Stimulated activated CD8-positive, alpha-beta memory T cell treated with anti-CD3 and anti-CD28 coated beads, Interleukin-7, amount 100 ng/mL, for 4 hours (primary cell): ENCODE measurements at places on chromosomes 1 and 21.

DNA sequence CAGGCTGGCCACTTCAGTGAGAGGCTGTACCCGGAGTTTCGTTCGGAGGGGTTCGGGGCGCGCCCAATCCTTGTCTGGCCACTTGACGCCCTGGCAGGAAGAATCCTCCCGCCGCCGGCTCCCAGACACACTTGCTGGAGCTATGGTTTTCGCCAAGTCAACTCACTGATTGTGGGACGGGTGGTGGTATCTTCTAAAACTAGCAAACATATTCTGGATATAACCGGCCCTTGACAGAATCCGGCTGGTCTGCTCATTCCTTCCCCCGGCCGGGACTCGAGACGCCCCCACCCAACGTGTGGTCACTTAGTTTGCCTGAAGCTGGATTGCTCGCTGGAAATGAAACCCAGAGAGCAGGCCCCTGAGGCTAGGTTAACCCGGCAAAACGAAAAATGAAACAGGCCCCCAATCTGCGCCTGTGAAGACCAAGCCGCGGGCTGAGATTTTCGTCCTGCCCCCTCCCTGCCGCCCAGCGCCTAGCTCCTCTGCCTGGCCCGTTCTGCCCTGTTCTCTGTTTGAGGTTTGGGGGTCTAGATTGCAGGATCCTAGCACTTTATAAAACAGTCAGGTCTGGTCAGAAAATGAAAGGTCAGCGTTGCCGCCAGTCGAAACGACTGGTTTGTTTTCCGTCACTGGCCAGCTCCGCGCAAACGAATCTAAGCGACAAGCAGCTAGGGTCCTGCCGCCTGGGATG lies 4.6 kb downstream of the GFI1 start:
- no peak for DNase-seq

DNA sequence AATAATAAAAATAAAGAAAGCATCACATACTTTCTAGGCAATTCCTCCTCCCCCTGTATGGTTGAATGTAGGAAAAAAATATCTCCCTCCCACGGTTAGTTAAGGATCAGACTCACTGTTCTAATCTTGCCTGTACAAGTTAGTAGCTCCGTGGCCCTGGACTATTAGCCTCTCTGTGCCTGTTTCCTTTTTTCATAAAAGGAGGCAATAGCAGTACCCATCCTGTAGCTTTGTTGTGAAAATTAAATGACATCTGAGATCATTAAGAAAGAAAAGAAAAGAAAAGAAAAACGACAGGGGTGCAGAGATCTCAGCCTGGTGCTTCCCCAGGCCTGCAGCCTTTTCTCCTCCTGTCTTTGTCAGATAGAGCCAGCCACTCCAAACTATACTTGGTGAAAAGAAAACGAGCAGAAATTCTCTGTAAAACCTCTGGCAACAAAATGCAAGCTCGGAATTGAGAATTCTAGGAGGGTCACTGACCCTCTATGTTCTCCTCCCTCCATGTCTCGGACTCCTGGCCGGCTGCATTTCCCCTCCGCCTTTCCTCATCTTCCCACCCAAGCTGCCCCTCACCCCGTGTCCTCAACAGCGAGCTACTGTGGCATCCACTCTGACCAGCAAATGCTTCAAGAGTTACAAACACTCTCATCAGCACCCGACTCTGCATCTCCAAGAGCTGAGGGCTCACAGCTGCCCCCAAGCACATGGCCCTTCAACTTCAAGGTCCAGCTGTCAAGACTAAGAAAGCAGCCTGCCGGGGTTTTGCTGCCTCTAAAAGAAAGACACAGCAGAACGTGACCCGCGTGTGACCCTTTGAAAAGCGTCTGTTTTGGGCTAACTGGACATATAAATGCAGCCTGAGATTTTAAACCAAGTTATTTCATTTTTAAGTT lies 13.6 kb downstream of the RIPK4 start:
- DNase-seq, result no peak

DNA sequence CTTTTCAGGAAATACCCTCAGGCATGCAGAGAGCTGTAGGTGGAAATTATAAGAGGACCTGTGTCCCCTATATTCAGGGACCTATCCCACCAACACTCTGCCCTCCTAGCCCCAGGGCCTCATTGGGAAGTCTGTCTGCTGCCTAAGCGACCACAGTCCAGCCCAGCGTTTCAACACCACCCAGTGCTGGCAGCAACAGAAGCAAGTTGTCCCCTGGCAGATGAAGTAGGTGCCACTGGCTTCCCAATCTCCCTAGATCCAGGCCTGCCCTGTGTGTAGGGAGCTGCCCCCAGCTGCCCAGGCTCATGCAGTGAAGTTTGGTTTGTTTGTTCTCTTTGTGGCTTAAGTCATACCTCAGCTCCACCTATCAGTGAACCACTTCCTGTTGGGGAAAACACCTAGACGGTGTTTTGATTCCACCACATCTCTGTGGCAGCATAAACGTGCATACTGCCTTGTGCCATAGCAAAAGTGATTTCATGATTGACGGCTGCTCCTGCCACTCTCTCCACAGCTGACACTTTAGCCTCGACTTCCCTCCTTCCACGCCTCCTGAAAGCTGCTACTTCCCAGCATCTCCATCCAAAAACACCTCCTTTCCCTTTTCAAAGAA lies 8.1 kb upstream of the LEFTY1 start:
- DNase-seq, result peak; percentile 56

GRCh38 chr1:165851034-165851658 lies 23.7 kb downstream of the UCK2 start:
- no peak for DNase-seq

GRCh38 chr1:239457491-239458143 lies 71.2 kb downstream of the CHRM3 start:
- no peak for DNase-seq

GRCh38 chr1:59926381-59927123 lies at the start of gene CYP2J2:
CYP2J2 (minus strand) TSS chr1:59926773; CDS start chr1:59926746, 27 bp downstream.
- peak; percentile 34 for DNase-seq

GRCh38 chr1:30695439-30695841 lies 27.9 kb downstream of the MATN1 start:
- DNase-seq, result no peak

- DNase-seq, result peak; percentile 57
Observed at GRCh38 chr21:23968722-23969647, 1638.3 kb downstream of the MRPL39 start.

DNA sequence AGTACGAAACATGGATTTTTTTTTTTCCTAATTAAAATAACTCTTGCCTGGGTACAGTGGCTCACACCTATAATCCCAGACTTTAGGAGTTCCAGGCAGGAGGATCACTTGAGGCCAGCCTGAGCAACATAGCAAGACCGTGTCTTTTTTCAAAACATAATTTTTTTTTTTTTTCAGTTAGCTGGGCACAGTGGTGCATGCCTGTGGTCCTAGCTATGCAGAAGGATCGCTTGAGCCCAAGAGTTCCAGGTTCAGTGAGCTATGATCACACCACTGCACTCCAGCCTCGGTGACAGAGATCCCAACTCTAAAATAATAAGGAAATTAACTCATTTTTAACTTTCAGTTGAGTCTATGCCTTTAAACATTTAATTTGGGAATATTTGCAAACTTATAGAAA lies 170.1 kb downstream of the NEK7 start:
- DNase-seq, result no peak

DNA sequence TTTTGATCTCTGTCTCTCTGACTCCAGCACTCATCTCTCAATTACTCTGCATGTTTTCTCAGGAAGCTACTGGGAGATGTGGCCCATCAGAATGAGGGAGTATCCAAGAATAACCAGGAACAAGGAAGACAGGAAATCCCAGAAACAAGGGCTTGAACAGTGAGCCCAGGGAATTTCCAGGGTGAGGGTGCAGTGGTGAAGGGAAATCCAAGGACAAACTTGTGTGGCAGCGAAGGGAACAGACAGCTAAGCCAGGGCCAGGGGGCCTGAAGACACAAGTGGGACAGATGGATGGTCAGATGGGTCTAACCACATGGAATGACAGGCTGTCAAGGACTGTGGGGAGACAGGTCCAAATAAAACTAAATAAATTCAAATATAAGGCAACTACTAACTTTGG lies 121.8 kb upstream of the ERRFI1 start:
- no peak for DNase-seq

DNA sequence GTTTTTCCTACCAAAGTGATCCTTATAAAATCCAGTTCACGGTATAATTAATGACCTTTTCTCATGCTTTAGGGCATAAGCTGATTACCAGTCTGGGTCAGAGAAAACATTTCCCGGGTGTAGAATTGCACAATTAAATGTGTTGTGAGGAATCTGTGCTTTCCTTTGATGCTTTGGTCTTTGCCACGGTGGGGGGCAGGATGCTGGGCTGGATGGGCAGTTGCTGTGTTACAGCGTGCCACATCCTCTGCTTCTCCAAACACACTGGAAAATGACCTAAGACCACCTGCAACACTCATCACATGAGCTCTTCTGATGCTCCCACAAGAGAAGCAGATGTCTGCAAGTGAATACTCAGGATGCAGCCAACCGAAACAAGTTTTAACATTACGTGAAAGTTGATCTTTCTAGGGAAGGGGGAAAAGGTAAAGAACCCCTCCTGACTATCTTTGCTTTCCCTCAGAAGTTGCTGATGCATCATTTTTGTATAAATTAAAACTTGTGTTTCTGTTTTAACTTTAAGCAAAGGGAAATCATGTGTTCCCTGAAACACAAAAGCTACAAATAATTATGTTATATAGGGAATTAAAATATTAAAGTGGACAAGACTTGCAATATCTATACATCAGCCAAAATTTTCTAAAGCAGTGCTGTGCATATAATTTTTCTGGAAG lies 515.3 kb upstream of the NR5A2 start:
- DNase-seq, result no peak

GRCh38 chr1:19313961-19314882 lies 2.1 kb downstream of the SLC66A1 start:
- DNase-seq, result no peak

GRCh38 chr1:55867304-55867843 lies 652.2 kb upstream of the USP24 start:
- DNase-seq, result no peak

DNA sequence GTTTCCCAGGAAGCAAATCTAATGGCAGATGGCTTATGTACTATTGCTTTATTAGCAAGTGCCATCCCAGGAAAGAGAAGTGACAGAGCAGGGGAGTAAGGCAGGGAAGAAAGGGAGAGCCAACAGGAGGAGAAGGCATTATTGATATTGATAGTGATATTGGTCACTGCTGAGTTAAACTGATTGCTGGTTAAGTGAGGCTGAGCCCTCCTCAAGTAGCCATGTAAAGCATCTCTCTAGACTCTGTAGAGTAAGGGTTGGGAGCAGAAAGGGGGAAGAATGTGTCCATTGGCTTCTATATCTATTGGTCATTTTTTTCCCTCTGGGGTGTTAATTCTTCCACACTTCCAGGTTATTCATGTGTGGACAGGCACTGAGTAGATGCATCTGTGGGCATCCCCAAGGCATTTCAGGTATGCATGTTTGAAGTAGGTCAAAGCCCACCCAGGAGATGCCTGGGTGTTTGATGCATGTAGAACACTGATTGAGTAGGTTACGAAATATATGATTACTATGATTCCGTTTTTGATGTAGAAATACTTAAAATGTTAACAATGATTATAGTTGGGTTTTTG lies 290.5 kb upstream of the DPYD start:
- no peak for DNase-seq

- no peak for DNase-seq
Observed at GRCh38 chr21:34825948-34826548, 157.3 kb downstream of the CLIC6 start.

GRCh38 chr1:56156971-56157876 lies 422.1 kb downstream of the PLPP3 start:
- DNase-seq, result no peak

- DNase-seq, result no peak
Observed at GRCh38 chr1:109897259-109897955, 13.2 kb upstream of the CSF1 start.

GRCh38 chr1:205920861-205921569 lies 22.2 kb downstream of the SLC26A9 start:
- no peak for DNase-seq

DNA sequence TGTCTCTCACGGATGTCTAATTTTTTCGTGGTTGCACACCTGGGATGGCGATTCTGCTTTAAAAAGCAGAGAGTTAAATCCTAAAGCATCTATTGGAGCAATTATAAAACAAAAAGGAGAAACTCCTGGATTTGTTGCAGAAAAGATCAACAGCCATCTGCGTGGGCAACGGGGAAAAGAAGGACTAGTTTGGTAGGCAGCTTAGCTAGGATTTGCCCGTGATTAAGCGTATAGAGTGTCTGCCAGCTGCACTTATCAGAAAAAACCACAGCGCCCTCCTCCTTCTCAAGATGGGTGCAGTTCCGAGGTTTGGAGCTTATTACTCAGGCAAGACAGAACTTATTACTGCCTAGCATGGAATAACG lies 526 bp upstream of the SLC25A24 start:
- peak; percentile 23 for DNase-seq

DNA sequence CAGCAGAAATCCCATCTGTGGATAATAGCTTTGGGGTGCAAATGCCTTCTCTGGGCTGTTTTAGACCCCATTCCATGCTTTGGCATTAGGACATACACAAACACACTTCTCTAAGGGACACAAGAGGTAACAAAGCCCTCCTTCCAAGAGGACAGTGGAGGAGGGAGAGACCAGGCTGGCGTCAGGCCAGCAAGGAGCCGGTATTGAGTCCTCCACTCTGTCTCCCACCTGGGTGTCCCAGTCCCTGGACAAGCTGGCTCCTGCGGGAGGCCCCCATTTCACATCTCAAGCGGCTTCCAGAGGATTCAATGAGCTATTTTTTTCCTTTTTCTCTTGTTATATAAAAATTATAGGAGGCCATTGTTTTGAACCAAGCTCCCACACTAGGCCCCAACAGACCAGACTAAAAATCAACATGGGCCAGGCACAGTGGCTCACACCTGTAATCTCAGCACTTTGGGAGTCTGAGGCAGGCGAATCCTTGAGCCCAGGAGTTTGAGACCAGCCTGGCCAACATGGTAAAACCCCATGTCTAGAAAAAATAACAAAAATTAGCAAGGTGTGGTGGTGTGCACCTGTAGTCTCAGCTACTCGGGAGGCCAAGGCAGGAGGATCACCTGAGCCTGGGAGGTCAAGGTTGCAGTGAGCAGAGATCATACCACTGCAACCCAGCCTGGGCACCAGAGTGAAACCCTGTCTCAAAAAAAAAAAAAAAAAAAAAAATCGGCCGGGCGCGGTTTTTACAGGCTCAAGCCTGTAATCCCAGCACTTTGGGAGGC lies 142.9 kb downstream of the TOMM20 start:
- no peak for DNase-seq

- no peak for DNase-seq
Observed at GRCh38 chr1:221913351-221913892, 171.5 kb upstream of the DUSP10 start.
